ENCODE measurements at places on chromosomes 1 and 21.
A peak's percentile ranks its signal among the peaks of the same experiment; 100 is the strongest.

DNA sequence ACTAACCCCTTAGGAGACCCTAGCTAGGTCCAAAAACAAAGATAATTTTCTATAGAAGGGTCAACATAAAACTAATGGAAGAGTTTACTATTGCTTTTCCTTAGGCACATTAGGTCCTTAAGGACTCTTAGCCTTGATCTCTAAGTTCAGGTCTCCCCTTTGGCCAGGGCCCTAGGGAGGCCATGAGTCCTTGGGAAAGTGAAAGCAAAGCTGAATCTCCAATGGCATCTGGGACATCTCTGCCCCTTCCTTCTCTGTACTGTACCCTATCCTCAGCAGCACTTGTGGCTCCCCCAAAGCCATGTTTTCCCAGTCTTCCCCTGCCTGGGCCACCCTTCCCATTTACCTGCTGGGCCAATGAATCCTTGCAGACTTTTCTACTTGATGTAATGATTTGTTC is 14.3 kb downstream of the IER5 start:
- DNase-seq = no peak

GRCh38 chr1:180119837-180120236 is 34.8 kb upstream of the QSOX1 start:
- DNase-seq = no peak

- no peak for DNase-seq
Observed at GRCh38 chr1:103109311-103109920, 1.1 kb upstream of the COL11A1 start.

- no peak for DNase-seq
Observed at GRCh38 chr1:30720271-30721223, 2.8 kb downstream of the MATN1 start.

GRCh38 chr21:36854391-36854790 is 112.1 kb downstream of the HLCS start:
- peak; percentile 56 for DNase-seq

- no peak for DNase-seq
Observed at GRCh38 chr1:161021970-161022353, 1.0 kb upstream of the F11R start.

Data from NCI-H1417 (cell line).